ENCODE measurements at places on chromosomes 7 and 10.

DNA sequence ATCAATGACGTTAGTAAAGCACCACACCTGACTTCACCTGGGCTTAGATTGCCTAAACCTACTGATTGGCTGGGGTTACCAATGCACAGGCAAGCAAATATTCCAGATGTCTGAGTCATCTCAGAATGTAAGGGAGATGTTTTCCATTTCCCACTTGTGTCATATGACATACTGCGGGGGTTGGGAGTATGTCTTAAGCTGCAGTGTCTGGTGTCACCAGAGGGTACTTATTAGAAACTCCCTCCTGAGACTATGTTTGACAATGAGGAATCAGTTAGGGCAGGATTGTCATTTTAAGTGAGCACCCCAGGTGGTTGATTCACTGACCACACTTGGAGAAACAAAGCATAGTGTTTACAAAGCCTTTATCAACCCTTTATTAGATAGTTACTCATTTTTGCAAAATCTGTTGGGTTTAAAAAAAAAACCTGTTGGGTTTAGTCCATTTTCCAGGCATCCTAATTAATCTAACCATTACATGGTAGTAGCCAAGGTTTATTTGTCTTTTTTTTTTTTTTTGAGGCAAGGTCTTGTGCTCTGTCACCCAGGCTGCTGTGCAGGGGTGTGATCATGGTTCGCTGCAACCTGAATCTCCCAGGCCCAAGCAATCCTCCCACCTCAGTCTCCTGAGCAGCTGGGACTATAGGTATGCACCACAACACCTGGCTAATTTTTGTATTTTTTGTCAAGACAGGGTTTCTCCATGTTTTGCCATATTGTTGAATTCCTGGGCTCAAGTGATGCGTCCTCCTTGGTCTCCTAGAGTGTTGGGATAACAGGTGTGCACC, 72.5 kb downstream of the CDK6 start:
- DNase-seq, result no peak

DNA sequence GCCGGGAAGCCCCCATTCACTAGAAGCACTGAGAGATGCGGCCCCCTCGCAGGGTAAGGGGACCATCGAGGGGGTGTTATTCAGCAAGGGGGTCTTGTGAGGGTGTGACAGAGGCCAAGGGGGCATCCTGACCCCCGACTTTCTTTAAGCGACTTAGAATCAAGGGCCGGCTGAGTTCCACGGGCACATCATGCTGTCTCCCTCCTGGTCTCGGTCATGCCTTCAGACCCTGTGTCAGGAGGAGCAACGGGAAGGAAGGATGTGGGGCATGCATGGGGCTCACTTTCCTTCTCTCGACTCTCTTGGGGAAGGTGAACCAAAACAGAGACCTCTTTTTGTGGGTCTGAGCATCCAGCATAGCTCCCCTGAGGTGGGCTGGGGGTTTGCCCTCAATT, 2.5 kb downstream of the ACSL5 start:
- DNase-seq, result no peak

GRCh38 chr7:137985253-137985896, 16.5 kb downstream of the CREB3L2 start:
- no peak for DNase-seq

DNA sequence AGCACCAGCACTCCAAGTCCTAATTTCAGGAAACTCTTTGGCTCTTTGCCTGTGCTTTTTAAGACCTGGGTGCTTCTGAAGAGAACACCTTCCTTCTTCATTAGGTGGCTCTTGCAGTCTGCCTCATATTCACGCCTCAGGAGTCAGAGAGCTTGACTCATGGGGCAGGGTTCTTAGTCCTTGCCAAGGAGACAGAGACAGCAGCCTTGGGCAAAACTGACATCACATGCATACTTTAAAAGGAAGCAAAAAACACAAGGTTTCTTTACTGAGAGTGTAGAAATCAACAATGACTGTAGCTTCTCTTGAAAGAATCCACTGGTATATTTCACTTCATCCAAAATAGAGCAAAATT, 780.6 kb downstream of the INHBA start:
- no peak for DNase-seq

GRCh38 chr7:86773309-86773708, 129.6 kb downstream of the GRM3 start:
- DNase-seq, result no peak

GRCh38 chr10:32982911-32983909, 25.2 kb upstream of the ITGB1 start:
- DNase-seq, result no peak

Measured in omental fat pad (tissue), 4 donors.